ENCODE measurements at places on chromosomes 2 and 18. TPM values are rescaled to one million over a fixed set of nuclear protein-coding genes. Genes with fewer than 3 reads are reported as not detected.

GRCh38 chr2:209821806-209822205 is 50.2 kb downstream of the UNC80 start:
- no peak for DNase-seq

DNA sequence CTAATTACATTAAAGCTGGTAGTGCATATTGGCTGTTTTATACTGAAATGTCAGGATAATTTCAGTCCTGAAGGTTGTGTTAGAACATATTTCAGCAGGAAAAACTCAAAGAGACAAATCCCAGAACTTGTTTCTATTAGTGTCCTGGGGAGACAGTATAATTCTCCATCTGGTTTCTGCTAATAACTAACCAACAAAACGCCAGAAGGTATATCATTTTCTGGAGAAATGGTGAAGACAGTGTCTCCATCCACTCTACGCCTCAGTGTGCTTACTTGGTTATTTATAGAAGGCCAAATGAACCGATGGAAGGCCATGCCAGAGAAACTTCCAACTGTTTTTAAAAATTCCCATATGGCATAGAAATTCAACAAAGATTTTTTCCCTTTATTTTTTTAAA is 41.6 kb downstream of the GCA start:
- DNase-seq: no peak

GRCh38 chr2:9984871-9985480 is 33.5 kb downstream of the GRHL1 start:
- DNase-seq: no peak

DNA sequence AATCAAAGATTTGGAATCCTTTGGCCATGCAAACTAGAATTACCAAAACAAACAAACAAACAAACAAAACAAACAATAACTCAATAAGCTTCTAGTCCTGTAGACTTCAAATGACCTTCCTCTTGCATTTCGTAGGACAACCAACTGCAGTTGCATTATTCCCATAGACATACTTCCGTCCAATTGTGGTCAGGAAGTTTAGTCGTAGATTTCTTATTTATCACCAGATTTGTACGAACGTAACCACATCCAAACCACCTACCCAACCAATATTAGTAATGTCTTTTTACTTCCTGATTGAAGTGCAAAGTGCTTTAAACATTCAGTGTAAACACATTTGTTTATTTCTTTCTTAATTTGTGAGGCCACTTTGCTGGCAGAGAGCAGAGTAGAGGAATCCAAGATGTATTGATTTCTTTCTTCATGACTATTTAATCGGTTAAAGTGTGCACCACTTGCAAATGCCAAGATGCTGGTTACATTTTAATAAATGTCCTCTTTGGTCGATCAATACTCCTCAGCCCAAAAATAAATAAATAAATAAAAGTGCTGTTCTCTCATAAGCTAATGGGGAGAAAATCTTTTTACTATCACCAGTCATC is 1745.6 kb upstream of the CELF4 start:
- DNase-seq: no peak

DNA sequence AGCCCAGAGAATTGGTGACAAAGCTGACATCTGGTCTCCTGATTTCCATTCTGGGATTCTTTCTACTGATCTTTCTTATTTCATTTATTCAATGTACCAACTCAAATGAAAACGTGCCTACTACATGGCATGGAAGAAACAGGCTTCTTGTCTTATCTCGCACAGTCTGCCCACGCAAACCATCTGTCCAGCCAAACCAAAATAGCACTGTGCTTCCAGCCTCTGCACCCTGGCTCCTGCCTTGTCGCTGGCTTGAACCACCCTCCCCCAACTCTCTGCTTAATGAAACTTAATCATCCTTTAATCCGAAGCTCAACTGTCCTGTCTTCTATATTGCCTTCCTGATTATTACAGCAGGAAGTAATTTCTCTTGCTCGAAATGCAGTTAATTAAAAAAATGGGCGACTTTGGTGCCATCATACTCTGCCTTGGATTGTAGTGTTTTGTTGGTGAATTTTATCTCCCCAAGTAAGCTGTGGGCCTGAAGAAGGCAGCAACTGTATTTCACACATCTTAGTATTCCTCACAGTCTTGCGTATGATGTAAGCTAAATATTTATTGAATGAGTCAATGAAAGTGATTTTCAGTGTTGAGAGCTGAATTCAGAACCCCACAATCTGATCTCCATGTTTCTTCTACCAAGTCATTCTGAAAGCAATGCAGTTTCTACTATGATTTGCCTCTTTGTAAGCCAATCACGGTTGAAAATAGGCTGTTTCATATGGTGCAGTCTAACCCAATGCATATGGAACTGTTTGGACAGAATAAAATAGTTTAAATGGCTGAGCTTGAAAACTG is 190.8 kb downstream of the TMEM247 start:
- no peak for DNase-seq

GRCh38 chr18:31426871-31427406 is 20.6 kb upstream of the DSG3 start:
- no peak for DNase-seq

DNA sequence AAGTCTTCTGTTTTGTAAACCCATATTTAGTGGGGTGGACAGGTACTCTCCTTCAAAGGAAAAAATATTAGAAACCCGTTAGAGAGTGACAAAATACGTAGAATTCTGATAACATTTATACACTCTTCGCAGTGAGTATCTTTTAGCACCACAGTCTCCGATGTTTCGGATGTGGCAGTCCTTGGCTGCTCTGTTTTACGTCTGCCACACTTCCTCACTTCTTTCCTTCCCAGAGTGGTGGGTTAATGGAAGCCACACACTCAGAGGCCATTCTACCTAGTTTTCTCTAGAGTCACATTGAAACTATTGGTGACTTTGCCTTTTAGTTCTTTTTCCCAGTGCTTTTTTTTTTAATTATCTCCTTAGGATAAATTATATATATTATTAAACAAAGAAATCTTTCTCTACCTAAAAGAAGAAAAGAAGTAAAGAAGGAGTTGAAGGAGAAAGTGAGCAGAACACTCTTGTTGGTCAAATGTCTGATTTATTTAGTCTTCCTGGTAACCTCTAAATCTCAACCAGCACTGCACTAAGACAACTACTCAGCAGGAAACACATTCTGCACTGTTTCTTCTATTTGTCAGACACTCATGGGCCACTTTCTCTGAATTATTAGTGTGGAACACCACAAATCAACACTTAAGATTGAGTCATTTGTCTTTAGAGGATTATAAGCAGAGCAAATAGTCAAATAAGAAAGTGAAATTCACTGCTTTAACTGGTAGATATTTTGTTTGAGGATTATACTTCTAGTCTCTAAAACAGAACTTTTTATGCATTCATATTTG is 451.3 kb upstream of the TMEFF2 start:
- DNase-seq: no peak

GRCh38 chr2:63789338-63790020 is 52.2 kb upstream of the UGP2 start:
- no peak for DNase-seq

GRCh38 chr2:213148572-213149261 is 2.7 kb downstream of the IKZF2 start:
- DNase-seq: no peak

- DNase-seq: no peak
Observed at GRCh38 chr18:78892721-78893120, 86.9 kb upstream of the SALL3 start.

GRCh38 chr2:230968921-230969658 is 26.8 kb upstream of the SPATA3 start:
- no peak for DNase-seq

DNA sequence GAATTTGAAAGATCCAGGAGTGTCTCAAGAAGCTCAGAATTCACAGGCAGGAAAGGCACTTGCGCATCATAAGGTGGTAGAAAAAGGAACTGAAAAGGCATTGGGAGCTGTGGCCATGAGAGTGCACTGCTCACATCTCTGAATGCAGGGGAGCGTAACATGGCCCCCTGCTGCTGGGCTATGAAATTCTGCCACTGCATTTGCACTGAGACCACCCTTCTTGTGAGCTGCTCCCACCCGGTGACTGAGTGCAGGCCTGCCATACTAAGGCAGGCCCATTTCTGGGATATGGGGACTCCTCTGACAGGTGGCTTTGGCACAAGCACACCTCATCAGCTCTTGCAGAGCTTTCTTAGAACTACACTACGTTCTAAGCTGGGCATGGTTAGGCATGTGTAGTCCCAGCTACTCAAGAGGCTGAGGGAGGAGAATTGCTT is 25.3 kb upstream of the STARD7 start:
- no peak for DNase-seq

- no peak for DNase-seq
Observed at GRCh38 chr2:46120792-46121555, 176.2 kb upstream of the EPAS1 start.

DNA sequence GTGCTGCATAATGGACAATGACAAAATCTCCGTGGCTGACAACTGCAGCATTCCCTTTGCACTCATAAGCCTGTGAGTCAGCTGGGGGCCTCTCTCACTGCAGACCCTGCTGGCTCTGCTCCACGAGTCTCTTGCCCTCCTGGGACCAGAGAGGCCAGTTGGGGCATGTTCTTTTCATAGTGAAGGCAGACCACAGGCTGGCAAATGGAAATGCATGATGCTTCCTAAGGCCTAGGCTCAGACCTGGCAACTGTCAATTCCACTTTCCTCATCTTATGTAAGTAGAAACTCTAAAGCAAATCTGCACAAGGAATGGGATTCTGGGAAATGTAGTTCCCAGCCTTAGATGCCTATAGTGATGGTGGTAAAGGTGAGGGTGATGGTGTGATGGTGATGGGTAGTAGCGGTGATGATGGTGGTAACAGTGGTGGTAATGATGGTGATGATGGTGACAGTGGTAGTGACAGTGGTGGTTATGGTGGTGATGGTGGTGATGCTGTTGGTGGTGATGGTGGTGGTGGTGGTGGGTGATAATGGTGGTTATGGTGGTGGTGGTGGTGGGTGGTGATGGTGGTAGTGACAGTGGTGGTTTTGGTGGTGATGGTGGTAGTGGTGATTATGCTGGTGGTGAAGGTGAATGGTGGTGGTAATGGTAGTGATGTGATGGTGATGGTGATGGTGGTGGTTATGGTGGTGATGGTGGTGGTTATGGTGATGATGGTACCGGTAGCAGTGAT is 185.8 kb upstream of the ARL4C start:
- DNase-seq: no peak

GRCh38 chr2:64404743-64405142 is 49.2 kb upstream of the LGALSL start:
- no peak for DNase-seq

GRCh38 chr2:159640176-159640575 is 23.8 kb upstream of the BAZ2B start:
- no peak for DNase-seq

DNA sequence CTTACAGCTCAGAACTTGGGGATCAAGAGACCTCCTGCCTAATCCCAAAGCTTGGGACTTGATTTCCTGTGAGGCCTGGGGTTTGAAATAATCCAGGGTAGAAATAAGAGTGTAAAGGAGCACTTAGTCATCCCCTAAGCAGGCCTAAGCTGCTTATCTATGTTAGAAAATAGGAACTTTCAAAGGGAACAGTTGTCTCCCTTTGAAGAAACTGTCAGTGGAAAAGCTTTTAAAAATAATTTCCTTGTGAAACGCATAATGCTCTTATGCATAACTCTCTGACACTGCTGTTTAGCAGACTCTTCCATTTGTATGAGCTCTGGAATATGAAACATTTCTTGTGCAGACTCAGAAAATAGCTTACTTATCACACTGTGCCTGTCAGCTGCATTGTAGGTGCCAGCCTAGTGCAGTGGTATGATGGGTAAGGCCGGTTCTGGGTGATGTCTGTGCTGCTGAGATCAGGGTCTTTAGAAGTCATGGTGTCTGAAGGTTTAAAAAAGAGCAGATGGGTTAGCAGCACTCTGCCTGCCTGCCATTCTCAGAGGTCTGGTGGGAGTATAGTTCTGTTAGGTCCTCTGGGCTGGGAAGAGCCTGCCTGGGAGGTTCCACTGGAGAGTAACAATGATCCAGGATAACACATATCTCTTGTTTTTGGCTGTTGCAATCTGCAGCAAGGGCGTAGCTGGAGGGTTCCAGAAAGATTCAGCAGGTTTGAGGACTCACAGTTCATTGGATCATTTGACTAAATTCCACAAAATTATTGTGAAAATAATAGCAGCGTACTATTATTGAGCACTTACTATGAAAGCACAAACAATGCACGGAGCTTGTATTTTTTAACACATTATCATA is 283.2 kb upstream of the MEX3C start:
- DNase-seq: no peak

DNA sequence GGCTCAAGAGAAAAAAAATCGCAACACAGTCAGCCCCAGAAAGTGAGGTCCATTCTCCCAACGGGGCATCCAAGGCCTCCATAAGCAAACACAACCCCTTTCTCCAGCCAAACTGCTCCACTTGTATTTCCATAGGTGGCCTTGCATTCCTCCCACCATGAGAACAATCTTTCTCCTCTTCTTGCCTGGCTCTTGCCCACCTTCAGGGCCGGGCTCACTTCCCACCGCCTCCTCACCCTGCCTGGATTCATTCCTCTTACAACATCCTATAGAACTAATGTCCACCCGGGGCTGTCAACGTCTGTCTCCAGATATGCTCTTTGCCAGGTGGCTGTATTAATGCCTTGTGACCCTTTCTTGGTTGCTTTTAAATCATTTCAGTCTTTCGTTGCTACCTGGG is 124.5 kb downstream of the SMAD7 start:
- DNase-seq: no peak

DNA sequence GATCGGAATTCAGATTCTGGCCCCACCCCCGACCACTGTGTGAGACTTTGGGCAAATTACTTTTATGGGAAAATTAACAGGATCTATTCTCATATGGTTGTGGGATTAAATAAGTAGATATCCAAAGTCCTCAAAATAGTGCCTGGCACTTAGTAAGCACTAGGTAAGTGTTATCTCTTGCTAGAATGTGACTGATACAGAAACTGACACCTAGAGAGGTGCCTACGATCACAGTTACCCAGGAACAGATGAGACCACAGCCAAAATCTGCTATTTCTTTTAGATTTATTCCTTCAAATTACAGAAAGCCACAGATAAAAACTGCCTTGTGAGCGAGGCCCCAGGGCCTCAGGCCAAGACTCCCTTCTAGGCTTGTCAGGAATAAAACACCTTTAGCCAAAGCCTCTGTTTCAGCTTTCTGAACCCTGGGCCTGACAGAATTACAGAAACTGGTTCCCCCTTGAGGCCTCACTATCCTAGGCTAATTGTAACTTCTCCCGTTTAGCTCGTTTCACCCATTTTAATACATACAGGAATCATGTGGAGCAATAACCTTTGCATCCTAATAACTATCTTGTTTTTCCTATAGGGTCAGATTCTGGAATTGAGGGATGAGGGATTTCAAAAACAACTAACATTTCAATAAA is 22.3 kb upstream of the CHMP1B start:
- no peak for DNase-seq

The ASPRV1 gene
- 2.0 TPM for total RNA-seq

The CCT7 gene
- total RNA-seq: 214 TPM

The FOXI3 gene
- 0.41 TPM for total RNA-seq

The LIMS4 gene
- 0.41 TPM for total RNA-seq

The PSMA8 gene
- not detected for total RNA-seq

The KCNJ13 gene
- 1.6 TPM for total RNA-seq

The COL4A4 gene
- total RNA-seq: 0.41 TPM
